ENCODE measurements at places on chromosomes 6 and 20.
A peak's percentile ranks its signal among the peaks of the same experiment; 100 is the strongest.

GRCh38 chr6:121506761-121507754 is 71.6 kb downstream of the GJA1 start:
- DNase-seq = no peak

DNA sequence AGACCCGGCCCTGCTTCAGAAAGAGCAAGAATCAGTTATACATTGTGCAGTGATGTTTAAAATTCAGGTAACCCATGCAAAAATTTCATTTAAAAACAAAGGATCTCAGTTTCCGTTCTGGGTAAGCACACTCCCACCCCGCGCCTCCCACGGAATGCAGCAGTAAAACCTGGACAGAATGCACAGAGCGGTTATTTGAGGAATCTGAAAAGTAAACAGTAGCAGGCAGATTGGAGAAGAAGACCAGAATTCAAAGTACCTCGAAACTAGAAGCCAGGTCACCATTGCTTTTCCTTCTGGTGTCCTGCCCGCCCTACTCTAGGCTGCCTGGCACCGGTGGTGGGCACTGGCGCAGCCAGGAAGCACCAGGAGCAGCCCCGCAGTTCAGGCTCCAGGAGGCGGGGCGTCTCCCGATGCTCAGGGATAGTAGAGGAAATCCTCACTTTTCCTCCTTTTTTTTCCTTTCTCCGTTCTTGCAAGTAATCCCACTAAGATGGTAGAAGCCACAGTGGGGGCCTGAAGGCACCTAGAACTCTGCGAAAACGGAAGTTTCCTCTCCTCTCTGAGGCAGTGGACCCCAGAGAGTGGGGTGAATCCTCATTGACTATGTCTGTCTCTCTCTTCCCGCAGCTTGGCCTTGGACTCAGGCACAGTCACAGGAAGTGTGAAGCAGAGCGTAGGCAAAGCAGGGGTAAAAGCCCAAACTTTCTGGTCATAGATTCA is 28.3 kb downstream of the METTL24 start:
- no peak for DNase-seq

- no peak for DNase-seq
Measured at GRCh38 chr20:1370548-1371110, 22.2 kb downstream of the FKBP1A start.

GRCh38 chr6:79184086-79184485 is 50.4 kb downstream of the HMGN3 start:
- DNase-seq = no peak

DNA sequence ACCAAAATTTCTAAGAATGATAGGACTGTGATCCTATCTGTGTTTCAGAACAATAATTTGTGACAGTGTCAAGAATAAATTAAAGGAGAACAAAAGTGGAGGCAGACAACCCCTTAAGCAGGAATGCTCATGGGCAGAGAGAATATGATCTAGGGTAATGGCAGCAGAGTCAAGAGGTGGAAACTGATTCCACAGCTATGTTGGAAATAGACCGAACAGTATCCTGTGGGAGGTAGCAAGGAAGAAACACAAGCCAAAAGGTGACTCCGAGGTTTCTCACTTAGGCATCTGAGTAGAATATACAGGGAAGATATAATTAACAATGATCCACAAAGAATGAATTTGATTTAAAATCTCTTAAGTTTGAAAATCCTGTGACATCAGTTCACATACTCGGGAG is 100.5 kb downstream of the NRSN1 start:
- no peak for DNase-seq

DNA sequence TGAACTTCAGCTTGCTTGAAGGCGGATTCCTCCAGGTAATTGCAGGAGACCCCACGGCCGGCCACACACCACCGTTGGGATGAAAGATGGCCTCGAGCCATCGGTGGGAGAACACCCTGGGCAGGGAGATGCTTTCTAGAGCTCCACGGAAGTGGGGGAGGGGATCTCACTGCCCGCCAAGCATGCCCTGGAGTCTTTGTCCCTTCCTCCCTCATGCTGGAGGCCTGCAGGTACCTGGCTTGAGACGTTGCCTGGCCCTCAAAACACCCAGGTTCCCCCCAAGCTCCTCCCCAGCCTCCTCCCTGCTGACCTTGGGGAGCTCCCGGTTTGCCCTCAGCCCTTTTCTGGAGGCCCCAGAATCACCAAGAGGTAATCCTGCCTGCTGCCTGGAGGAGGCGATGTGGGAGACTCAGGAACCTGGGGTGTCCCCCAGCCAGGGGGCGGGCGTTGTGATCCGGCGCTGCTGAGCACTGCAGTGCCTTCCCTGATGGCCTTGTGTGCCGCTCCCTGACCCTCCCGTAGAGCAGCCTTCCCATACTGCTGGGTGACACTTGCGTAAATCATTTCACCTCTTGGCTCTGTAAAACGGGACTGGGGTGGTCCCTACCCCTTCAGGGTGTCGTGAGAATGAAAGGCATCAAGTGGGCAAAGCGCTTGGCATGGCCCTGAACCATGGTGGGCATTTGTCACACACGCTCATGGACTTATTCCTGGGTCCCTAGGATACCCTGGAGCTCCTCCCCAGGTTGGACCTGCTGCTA is 91.4 kb downstream of the CEBPB start:
- DNase-seq = no peak

DNA sequence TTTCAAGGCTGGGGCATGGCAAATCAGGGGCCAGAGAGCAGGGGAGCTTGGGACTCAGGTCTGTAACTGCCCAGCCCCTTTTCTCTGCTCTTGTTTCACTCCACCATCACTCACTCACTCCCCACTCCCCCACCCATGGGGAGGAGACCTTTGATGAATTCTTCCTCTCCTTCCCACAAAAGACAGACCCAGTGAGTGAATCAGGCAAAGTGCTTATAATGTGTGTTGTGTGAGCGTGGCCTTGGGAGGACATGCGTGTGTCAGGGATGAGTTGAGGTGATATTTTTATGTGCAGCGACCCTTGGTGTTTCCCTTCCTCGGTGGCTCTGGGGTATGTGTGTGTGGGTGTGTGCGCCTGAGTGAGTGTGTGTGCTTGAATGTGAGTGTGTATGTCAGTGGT is 1.0 kb upstream of the CUL9 start:
- no peak for DNase-seq

DNA sequence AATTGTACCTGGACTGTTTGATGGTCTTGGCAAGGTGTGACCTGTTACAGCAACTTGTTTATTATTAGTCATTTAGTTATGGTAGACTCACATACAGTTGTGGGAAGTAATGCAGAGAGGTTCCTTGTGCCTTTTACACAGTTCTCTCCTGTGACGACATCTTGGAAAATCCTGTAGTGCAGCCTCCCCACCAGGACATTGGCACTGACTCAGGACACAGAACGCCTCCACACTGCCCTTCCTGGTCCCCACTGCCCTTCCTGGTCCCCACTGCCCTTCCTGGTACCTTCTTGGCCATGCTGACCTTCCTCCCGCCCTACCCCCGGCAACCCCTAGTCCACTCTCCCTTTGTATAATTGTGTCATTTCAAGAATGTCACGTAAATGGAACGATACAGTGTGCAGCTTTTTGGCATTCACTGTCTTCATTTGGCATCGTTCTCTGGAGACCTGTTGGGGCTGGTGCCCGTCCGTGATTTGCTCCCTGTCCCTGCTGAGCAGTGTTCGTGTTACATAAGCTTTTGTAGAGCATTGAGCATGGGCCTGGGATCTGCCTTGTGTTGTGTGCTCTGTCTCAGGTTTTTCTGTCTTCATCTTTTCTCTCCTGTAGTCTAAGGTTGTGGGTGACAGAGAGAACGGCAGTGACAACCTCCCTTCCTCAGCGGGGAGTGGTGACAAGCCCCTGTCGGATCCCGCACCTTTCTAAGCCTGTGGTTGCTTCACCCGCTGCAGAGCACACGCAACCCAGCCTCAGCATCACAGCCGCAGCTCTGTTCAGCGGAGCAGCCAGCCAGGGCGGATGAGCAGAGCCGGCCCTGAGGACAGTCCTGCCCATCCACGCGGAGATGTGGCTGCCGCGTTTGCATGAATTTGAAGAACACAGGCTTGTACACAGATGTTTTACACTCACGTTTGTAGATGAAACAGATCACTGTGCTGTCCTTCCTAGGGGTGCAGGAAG is 5.4 kb upstream of the DNAJC5 start:
- DNase-seq = no peak

- no peak for DNase-seq
Measured at GRCh38 chr6:71460933-71461332, 172.3 kb downstream of the OGFRL1 start.

DNA sequence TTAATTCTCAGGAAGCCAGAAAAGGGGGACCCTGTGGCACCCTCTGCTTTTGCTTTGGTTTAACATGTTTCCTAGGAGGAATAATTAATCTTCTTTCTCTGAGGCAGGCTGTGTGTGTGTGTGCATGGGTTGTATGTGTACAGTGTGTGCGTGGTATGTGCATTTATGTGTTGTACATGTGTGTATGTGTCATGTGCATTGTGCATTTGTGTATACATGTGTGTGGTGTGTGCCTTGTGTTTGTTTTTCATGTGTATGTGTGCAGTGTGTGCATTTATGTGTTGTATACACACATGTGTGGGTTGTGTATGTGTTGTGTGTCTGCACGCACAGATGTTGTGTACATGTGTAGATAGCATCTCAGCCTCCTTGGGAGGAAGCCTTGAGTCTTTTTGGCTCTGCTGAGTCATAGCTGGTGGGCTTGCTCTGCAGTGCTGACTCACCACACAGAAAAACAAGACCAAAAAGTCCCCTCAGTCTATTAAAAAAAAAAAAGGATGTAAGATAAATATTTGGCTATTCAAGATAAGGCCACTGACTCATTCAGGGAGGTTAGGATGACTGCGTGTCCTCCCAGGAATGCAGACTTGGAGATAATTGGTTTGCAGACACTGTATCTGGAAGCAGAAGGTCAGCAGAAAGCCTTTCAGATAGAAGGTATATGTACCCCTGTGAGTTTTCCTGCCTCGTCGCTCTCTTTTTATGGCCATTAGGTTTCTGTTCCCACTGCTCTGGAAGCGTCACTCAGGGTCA is 58.6 kb downstream of the SYNJ2 start:
- no peak for DNase-seq

DNA sequence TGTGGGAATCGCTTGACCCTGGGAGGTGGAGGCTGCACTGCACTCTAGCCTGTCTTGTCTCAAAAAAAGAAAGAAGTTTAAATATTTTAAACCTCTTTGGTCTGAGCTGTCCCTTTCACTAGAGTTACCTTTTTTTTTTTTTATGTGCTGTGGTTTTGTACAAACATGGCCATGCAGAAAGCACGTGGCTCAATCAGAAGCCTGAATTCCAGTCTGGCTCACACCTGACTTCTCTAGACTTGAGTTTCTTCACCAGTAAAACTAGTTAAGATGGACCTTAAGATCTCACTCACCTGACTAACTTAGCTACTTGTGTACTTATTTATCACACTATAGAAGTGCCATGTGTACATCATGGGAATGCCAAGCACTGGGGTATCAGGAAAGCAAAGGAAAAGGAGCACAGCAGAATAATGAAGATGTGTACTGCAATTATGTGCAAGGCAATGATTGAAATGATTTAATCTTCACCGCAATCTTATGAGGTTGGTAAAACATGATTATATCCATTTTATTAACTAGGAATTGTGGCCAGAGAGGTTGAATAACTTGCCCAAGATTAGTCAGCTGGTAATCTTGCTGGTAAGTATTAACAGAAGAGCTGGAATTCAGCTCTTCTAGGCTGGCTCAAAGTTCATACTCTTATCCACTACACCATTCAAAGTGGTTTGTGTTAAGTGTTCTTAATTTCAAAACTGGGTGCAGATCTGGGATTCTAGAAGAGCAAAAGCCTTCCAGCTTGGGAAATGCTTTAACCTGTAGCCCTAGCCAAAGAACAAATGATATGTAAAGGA is 10.7 kb downstream of the HMGN3 start:
- no peak for DNase-seq

GRCh38 chr6:49905296-49905695 is 39.0 kb upstream of the CRISP1 start:
- DNase-seq = no peak

- no peak for DNase-seq
Measured at GRCh38 chr6:75528423-75528822, 34.8 kb upstream of the FILIP1 start.

DNA sequence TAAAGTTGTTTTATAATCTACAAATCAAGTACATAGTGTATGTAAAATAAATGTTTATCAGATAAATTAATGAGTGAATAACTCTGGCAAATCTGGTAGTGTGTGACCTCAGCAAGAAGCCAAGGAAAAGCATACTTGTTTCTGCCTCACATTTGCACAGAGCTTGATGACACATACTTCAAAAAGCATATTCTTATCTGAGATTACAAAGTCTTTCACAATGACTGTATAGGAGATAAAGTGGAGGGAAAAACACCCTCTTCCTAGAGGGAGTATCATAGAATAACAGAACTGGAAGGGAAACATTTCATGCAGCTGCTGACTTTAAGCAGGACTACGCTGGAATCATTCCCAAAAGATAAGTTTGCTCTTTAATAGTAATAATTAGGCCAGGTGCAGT is 28.1 kb upstream of the AKAP7 start:
- DNase-seq = no peak

GRCh38 chr20:15107931-15108330 is 770.5 kb upstream of the FLRT3 start:
- DNase-seq = no peak

GRCh38 chr6:15352845-15353244 is 107.0 kb downstream of the JARID2 start:
- DNase-seq = no peak

GRCh38 chr6:165662749-165663376 is at the start of gene PDE10A:
PDE10A (minus strand) TSS chr6:165663241; CDS start chr6:165662811, 430 bp downstream.
- DNase-seq = peak; percentile 87

DNA sequence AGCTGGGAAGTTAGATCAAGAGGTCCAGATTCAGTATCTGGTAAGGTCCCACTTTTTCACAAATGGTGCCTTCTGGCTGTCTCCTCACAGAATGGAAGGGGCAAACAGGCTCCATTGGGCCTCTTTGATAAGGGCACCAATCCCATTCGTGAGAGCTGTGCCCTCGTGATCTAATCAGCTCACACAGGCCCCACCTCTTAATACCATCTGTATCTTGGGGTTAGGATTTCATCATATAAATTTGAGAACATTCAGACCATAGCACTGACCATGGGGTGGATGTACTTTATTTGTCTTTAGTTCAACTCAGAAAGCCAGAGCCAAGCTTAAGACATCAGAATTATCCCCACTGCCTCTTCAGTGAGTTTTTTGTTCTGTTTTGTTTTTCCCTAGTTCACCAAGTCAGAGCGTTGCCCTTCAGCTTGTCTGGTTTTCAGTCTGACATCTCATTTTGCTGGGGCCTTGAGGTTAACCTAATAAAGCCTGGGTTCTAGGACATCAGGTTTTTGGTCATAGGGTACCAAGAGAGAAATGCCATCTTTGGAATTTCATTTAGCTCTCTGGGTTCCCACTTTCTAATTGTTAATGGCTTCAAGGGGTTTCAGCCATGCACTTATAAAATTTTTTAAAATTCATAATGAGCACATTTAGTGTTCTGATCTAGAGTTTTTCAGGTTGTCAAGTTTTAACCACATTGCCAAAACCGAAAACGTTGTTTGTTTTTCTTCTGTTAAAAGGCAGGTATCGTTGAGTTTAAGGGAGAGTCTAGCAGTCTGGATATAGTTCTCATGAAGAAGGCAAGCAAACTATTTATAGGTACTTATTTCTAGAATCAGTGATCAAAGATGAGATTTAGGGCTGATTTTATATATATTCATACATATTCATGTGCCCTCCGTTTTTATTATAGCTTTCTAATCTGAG is 19.0 kb downstream of the SENP6 start:
- no peak for DNase-seq
